ENCODE measurements at places on chromosomes 3 and 15. TPM values are rescaled to one million over a fixed set of nuclear protein-coding genes. Genes with fewer than 3 reads are reported as not detected.

GRCh38 chr3:101836652-101837598 is 12.4 kb upstream of the NFKBIZ start:
- no peak for DNase-seq

- no peak for DNase-seq
Observed at GRCh38 chr15:89628806-89629715, 26.2 kb downstream of the KIF7 start.

DNA sequence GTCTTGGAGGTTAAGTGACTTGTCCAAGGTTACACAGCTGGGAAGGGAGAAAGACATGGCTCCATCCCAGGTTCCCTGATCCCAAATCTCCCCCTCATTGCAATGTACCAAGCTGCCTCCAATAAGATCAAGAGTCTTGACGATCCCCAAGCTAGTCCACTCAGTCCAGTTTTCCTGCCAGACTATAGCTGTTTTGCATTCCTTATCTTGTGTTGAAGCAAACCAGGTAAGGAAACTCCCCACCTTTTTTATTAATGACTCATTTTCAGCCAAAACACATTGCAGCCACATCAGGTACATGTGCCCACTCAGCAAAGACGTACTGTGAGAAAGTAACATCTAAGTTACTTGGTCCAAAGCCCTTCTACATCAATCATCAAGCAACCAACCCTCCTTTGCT is 41.9 kb downstream of the LIPC start:
- DNase-seq = peak; percentile 91

GRCh38 chr3:33575311-33575710 is 135.1 kb upstream of the UBP1 start:
- DNase-seq = no peak

- DNase-seq = no peak
Observed at GRCh38 chr3:15153103-15153502, 52.9 kb upstream of the CAPN7 start.

DNA sequence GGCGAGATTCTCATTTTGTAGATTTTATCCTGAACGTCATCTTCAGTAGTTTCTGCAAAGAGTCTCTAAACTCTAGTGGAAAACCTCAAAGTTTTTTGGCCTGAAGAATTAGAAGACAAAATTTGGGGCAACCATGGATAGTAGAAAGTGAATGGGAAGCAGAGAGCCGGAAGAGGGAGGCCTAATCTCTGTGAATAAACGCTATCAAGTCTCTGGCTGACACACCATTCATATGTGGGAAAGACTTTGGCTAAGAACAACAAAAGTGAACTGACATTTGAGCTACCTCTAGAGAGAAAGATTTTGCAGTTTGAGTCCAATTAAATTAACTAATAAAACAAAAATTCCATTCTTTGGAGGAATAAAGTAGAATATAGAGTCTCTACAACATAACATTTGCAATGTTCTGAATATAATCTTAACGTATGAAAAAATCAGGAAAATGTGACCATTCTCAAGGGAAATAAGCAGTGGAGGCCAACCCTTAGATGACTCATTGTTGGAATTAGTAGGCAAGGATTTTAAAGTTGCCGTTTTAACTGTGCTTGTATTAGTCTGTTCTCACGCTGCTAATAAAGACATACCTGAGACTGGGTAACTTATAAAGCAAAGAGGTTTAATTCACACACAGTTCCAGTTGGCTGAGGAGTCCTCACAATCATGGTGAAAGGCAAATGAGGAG is 184.6 kb downstream of the C3orf38 start:
- DNase-seq = no peak

GRCh38 chr15:79171320-79172031 is 80.9 kb upstream of the RASGRF1 start:
- no peak for DNase-seq

GRCh38 chr3:64023861-64024223 is 548 bp upstream of the PSMD6 start:
- no peak for DNase-seq

DNA sequence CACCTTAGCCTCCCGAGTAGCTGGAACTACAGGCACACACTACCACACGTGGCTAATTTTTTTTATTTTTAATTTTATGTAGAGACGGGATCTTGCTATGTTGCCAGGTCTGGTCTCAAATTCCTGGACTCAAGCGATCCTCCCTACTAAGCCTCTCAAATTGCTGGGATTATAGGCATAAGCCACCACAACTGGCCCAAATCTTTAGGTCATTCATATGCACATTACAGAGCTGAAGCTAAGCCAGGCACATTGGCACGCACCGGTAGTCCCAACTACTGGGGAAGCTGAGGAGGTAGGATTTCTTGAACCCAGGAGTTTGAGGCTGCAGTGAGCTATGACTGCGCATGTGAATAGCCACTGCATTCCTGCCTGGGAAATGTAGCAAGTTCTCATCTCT is 265.9 kb downstream of the ZMAT3 start:
- DNase-seq = no peak

- no peak for DNase-seq
Observed at GRCh38 chr15:60649845-60650548, 171.1 kb upstream of the ICE2 start.

GRCh38 chr3:177257625-177258024 is 60.3 kb upstream of the TBL1XR1 start:
- DNase-seq = no peak

- no peak for DNase-seq
Observed at GRCh38 chr15:49604625-49605409, 15.8 kb downstream of the FAM227B start.

GRCh38 chr3:124300416-124300815 is 308.5 kb upstream of the ROPN1 start:
- DNase-seq = no peak

DNA sequence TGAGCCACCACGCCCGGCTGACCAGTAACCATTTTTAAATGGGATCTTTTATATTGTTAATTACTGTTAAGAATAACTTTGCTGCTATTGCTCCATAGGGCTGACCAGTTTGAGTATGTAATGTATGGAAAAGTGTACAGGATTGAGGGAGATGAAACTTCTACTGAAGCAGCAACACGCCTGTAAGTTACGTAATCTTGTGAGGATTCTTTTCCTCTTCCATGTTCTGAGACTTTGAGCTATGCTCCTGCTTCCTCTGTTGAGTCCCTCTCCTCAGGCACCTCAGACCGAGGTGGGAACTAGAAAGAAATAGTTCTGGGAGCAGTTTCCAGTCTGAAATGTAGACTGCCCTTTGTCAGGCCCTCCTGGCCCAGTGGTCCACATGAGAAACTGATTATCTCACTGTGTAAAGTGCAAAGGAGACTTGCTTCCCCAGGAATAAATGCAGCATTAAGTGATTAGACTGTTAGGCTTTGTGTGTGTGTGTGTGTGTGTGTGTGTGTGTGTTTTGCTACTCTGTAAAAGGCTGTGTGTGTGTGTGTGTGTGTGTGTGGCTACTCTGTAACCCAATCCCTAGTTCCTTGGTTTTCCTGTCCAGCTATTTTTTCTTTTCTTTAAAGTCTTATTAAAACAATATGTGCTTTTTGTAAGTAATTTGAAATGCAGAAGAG is 5.2 kb downstream of the POLR2H start:
- no peak for DNase-seq

GRCh38 chr3:61947456-61947855 is 386.1 kb downstream of the PTPRG start:
- DNase-seq = no peak

DNA sequence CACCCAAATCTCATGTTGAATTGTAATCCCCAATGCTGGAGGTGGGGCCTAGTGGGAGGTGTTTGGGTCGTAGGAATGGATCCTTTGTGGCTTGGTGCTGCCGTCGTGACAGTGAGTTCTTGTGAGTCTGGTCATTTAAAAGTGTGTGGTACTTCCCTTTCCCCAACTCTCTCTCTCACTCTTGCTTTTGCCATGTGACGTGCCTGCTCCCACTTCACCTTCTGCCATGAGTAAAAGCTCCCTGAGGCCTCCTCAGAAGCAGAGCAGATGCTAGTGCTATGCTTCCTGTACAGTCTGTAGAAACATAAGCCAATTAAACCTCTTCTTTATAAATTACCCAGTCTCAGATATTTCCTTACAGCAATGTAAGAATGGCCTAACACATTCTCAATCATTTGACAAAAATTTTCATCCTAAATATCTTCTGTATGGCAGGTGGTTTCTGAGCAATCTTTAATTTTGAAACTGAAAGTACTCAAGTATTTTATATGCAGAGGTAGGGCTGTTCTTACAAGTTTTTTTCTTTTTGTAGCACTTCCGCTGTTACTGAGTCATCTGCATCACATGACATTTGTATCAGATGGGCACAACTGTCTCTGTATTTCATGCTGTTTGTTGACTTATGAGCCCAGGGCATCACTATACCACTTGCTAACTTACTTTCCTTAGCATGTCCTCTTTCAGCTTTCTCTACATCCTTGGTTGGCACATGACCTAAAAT is 8.8 kb downstream of the RPL39L start:
- peak; percentile 44 for DNase-seq

DNA sequence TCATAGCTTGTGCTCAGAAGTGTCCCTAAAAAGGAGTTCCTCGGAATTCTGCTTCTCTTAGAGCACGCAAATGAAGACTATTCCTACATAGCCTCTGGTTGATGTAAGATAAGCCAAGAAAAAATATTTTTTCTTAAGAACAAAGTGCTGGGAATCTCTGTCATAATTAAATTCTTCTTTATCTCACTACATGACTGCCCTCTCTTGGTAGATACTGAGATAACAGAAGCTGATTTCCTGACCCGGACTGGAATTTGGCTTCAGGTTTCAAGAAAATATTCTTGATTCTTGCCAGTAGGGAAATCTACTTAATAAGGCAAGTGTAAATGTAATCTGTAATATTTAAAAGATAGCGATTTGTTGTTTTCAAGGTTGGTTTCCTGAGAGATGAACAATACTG is 31.3 kb upstream of the SETMAR start:
- no peak for DNase-seq

DNA sequence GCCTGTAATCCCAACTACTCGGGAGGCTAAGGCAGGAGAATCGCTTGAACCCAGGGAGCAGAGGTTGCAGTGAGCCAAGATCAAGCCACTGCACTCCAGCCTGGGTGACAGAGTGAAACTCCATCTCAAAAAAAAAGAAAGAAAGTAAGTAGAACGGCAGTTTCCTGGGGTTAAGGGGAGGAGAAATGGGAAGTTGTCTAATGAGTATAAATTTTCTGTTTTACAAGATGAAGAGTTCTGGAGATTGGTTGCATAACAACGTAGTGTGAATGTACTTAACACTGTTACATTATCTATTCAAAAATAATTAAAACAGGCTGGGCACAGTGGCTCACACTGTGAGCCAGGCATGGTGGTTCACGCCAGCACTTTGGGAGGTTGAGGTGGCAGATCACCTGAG is 45.4 kb downstream of the GRK7 start:
- DNase-seq = no peak

GRCh38 chr15:63408524-63408923 is 26.9 kb upstream of the CA12 start:
- no peak for DNase-seq

GRCh38 chr3:172260381-172260780 is 187.9 kb downstream of the GHSR start:
- no peak for DNase-seq

DNA sequence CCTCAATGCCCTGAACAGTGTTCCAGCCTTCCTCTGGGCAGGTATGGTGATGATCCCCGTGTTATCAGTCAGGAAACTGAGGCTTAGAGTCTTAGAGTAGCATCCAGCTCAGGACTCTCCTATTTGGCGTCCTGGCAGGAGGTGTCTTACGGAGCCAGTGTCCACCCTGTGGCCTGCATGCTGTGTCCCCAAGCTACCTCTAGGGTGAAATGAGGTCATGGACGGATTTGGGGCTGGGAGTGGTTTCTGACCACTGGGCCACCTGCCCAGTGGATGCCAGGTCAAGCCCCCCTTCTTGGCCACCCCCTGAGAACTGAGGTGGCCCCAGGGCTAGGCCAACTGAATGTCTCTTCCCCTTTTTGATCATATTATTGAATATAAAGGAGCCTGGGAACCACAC is 27.2 kb upstream of the SLC6A6 start:
- DNase-seq = no peak

DNA sequence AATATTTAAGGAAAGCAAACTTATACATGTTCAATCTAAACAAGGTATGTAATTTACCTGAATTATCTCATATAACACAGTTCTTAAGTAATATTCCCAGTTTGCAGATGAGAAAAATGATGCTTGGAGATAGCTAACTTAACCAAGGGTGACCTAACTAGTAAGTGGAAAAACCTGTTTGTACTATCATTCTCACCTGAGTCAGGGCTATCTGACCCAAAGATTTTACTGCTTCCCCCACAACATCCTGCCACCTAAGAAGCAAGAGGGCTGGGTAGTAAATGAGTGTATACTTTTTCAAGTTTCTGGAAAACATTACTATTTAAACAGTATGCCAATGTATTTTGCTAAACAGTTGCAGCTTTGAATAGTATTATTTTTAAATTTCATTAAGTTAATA is 10.6 kb downstream of the TP63 start:
- no peak for DNase-seq

GRCh38 chr3:52350416-52350815 is 34.3 kb downstream of the DNAH1 start:
- DNase-seq = no peak

DNA sequence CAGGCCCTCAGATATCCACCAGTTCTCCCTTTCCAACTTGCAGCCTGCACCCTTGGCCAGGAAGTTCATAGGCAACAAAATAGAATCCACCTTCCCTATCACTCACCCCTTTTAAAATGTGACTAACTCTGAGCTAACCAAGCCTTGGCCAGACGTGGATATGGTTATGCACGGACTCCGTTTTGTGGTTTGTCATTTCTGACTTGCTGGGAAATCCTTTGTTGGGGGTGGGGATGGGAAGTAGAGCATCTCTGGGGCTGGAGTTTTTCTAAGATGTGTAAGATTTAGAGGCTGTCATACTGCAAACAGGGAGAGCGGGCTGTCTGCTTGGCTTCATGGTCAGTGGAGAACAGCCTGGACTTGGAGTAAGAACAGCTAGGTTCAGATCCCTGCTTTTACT is 62.6 kb downstream of the SMAD3 start:
- DNase-seq = peak; percentile 93

The ZNF662 gene
- total RNA-seq = 4.1 TPM

The RARRES1 gene
- total RNA-seq = 6.9 TPM

The EPHA3 gene
- 0.04 TPM for total RNA-seq

The BOC gene
- 3.4 TPM for total RNA-seq

The FGF7 gene
- total RNA-seq = not detected

The IL5RA gene
- total RNA-seq = not detected

The SLC22A13 gene
- 0.34 TPM for total RNA-seq

The SLC27A2 gene
- total RNA-seq = 7.8 TPM

The LIPH gene
- 2.5 TPM for total RNA-seq

The RAD51 gene
- 1.3 TPM for total RNA-seq

The SPTBN5 gene
- total RNA-seq = 0.14 TPM

The GPX1 gene
- 502 TPM for total RNA-seq

The CCDC80 gene
- total RNA-seq = 4.7 TPM
